Frontal cortex (tissue), 4 donors: ENCODE measurements at places on chromosomes 11 and 22. TPM values are rescaled to one million over a fixed set of nuclear protein-coding genes. Genes with fewer than 3 reads are reported as not detected.

OSBP2 gene
- total RNA-seq: 19.2 TPM

NLRP14 gene
- 0.41 TPM for total RNA-seq

APLNR gene
- 5.3 TPM for total RNA-seq

GDPD4 gene
- total RNA-seq: not detected

PARVG gene
- total RNA-seq: 0.41 TPM

CBLIF gene
- not detected for total RNA-seq

FADS1 gene
- 81.9 TPM for total RNA-seq

HEPHL1 gene
- total RNA-seq: not detected

TRIM49B gene
- total RNA-seq: under 0.01 TPM

RTN4RL2 gene
- total RNA-seq: 0.41 TPM

ZBTB3 gene
- 17.1 TPM for total RNA-seq

SCGB2A2 gene
- not detected for total RNA-seq

KCNJ1 gene
- not detected for total RNA-seq

FUT4 gene
- total RNA-seq: 7.3 TPM

TMEM258 gene
- total RNA-seq: 62.4 TPM

ROBO4 gene
- total RNA-seq: 1.6 TPM

B3GAT1 gene
- total RNA-seq: 47.3 TPM
